Stomach (tissue), 19 donors: ENCODE measurements at places on chromosomes 1 and 21.

DNA sequence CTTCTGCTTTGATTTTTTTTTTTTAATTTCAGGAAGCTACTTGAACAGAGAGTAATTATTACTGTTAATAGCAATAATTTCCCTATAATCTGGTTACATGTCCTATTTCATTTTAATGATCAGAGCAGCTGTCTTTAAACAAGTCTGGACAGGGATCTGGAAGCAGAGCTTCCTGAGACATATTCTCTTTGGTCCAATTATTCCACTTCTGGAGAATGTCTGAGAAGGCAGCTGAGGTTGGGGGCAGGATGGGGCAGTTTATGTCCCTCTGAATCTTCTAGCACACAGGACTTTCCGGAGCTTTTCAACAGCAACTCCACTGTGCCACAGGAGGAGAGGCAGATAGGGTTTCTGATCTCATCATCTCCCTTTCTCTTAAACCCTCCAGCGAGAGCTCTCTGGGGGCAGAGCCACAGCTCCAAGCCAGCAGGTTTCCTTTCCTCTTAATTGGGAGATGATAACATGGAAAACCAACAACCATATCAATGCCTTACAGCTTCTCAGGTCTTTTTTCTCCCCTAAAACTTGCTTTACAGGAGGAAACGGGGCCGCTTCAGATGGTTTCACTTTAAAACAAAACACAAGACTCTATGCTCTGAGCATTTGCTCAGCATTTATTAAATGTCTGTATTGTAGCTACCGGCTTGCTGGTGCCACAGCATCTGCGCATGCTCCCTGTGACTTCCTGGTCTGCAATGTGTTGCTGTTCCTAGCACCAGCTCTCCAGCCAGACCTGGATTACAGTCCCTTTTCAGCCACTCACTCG lies 425.7 kb upstream of the USP24 start:
- peak; percentile 70 for DNase-seq
- no peaks in the 10 kb centered on the region for H3K4me1 ChIP-seq
- no peaks in the 10 kb centered on the region for H3K36me3 ChIP-seq

DNA sequence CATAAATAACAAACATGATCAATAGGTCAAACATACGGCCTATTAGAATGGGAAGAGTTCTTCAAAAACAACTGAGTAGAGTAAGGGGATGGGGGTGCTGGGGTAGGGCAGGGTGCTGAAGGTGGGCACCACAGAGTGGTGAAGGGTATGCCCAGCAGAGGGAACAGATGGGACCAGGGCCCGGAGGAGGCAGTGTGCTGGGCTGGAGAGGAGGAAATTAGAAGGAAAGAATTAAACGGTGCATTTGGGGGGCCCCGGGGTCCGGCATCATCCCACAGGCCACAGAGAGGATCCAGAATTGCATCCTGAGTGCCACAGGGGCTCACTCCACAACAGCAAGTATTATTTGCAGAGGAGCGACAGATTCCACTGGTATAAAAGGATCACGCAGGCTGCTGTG lies 94.5 kb downstream of the GLIS1 start:
- no peaks in the 10 kb centered on the region for H3K4me1 ChIP-seq
- DNase-seq = no peak
- H3K36me3 ChIP-seq = no peaks in the 10 kb centered on the region
- H3K27ac ChIP-seq = no peak overlapping the region
- no peak overlapping the region for H3K4me3 ChIP-seq

- H3K36me3 ChIP-seq = no peaks in the 10 kb centered on the region
- DNase-seq = peak; percentile 44
- no peaks in the 10 kb centered on the region for H3K27me3 ChIP-seq
- H3K27ac ChIP-seq = peak overlapping the region; percentile 88
Observed at GRCh38 chr1:181089017-181089675, 646 bp downstream of the IER5 start.

- no peaks in the 10 kb centered on the region for H3K27me3 ChIP-seq
- no peaks in the 10 kb centered on the region for H3K4me1 ChIP-seq
- H3K4me3 ChIP-seq = no peak overlapping the region
- H3K36me3 ChIP-seq = no peaks in the 10 kb centered on the region
- H3K27ac ChIP-seq = no peak overlapping the region
Observed at GRCh38 chr1:100799954-100800612, 80.5 kb downstream of the VCAM1 start.
